ENCODE measurements at places on chromosomes 16 and 17.

- DNase-seq: no peak
These were observed 33.6 kb upstream of the RAB11FIP4 start for GRCh38 chr17:31357839-31358394.

DNA sequence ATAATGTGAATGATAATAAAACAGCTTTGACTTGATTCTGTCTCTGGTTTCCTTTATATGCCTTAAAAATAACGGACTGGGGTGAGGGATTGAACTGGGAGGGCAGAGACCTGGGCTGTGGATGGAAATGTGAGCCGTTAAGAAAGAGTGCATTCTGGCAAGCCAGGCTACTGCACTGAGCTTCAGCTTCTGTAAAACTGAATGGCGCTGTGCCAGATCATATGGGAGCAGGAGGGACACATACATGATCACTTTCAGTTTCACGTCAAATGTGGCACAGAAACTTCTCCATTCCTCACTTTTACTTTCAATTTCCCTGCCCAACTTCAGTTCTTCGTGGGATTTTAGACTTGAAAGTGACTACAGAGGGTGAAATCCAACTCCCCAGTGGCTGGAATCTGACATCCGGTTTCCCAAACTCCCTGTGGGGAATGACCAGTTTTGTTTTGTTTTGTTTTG, 1.1 kb downstream of the MT2A start:
- DNase-seq: peak; percentile 71

DNA sequence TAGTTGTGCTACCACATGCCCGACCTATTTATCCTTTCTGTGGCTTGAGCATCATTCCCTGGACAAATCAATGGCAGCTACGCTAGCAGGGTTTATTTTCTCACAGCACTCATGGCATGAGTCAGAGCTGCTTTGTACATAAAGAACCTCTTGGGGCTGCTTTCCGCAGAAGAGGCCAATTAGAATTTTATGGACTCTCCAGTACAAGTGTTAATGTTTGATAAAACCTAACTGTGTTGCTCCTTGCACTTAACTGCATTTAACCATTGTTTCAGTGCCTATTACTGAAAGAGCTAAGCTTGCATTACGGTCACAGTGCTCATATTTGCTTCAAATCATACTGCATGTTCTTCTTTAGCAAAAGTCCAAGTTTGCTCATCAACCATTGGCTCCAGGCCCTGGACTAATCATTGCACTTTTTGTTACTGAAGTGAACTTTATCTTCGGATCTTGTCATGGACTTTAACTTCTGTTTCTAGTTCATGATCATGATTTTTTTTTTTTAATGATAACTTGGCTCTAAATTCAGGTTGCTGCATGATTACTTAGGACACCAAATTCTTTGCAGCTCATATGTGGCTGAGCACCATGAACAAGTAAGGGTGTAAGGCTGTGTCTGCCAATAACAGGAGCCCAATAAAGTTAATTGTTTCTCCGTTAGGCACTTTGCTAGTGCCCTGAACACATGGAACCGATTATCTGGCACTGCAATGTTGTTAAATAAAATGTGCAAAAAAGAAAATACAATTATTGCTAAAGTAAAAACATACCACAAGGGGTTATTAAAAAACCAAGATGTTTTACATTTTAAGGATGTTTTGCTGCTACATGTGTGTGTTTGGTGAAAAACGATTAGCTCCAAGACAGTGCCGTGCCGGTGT, 492.2 kb downstream of the KCNJ2 start:
- no peak for DNase-seq

DNA sequence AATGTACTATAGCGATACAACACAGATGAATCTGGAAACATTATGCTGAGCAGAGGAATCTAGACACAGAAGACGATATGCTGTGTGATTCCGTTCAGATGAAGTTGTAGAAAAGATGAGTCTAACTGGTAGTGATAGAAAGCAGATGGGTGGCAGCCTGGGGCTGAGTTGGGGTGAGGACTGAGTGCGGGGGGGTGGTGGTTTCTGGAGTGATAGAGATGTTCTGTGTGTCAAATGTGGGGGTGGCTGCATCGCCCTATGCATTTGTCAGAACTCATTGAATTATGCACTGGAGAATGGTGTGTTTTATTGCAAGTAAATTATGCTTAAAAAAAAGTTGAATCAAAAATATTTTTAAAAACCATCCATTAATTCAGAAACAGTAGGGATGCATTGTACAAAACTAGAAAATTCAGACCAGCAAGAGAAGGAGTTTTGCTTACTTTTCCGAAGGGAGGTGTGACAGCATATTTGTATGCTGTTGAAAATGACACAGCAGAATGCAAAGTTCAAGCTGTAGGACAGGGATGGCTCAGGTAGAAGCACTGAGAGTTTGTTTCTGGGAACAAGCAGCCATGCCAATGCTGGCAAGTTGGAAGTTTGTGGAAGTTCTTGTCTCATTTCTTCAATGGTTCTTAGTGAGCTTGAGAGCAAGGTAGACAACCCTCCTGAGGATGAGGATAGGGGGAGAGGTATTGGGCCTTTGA, 13.0 kb upstream of the DRG2 start:
- DNase-seq: no peak

GRCh38 chr17:28227316-28228108, 91.5 kb upstream of the TMEM97 start:
- DNase-seq: no peak

DNA sequence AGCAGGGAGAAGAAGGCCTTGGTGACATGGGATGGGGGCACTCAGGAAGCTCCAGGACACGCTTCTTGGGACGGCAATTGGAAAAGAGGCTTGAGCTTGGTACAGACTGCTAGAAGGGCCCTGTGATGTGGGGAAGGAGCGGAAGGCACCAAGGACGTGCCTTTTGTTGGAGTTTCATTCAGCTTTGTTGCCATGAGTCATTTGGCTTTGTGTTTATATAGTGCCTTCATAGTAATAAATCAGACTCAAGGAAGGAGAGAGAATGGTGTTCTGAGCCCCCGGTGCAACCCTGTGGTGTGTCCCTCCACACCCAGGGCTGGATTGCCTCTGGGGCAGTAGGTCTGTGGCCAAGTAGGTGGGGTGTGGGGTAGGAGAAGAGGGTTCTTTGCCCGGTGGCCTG, 7.4 kb upstream of the TBX4 start:
- no peak for DNase-seq

DNA sequence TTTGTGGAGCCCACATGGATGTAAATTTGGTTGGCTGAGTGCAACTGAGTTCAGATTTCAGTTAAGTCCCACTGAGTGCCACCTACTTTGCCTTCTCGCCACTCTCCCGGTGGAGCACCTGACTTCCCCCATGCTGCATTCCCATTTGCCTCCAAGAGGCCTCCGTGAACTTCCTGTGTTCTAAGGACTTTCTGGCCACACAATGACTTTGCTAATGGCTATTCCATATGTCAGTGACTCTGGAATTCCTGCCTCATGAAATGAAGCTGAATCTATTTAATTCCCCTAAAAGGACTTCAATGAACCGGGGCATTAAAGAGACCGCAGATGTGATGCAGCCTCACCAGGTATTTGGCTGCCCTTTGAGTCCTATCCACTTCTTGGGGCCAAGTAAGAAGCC, 29.9 kb downstream of the ABCC12 start:
- no peak for DNase-seq

All from foreskin melanocyte (primary cell).